ENCODE measurements at places on chromosomes 1 and 21. TPM values are rescaled to one million over a fixed set of nuclear protein-coding genes. Genes with fewer than 3 reads are reported as not detected.
A peak's percentile ranks its signal among the peaks of the same experiment; 100 is the strongest.

Gene CD1B
- total RNA-seq: not detected

Gene HCN3
- 2.7 TPM for total RNA-seq

Gene LCE1D
- not detected for total RNA-seq

Gene PGLYRP3
- not detected for total RNA-seq

Gene IL23R
- not detected for total RNA-seq

Gene TCHHL1
- not detected for total RNA-seq

Gene CLCNKA
- total RNA-seq: 0.24 TPM

DNA sequence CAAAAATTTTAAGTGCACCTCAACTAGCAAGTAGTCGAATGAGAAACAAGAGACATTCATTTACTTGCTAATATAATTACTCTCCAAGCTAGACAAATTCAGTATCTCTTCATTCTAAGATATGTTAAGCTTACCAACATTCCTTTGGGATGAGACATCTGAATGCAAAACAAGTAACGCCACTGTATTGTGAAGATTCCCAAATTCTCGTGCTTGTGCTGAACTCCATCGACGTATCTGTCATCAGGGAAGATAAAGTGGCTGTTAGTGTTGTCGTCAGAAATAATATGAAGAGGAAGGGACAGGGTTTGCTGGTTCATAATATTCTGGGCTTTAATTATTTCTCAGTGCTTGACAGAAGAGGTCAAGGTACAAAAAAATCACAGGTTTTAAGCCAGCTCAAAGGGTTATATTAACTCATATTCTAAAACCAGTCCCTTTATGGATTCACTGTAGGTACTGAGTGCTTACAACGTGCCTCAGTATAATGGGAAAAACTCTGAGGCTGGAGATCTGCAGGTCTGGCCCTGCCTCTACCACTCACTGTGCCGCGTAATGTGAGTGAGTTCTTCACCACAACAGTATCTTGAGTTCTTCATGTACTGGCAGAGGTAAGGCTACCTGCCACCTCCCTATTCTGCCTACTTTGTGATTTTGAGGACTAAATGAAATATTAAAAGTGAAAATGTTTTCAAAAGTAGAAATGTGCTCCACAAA lies 42.0 kb downstream of the PCSK9 start:
- DNase-seq: no peak

GRCh38 chr1:220113136-220113695 lies 19.3 kb downstream of the IARS2 start:
- no peak for DNase-seq

GRCh38 chr1:227885135-227885647 lies 62.5 kb downstream of the WNT9A start:
- DNase-seq: peak; percentile 13

GRCh38 chr1:51415963-51416362 lies 85.6 kb upstream of the TTC39A start:
- DNase-seq: no peak

- no peak for DNase-seq
Measured at GRCh38 chr1:64624218-64624713, 120.6 kb upstream of the RAVER2 start.

- DNase-seq: no peak
Measured at GRCh38 chr1:248316796-248317195, 7.6 kb downstream of the OR2M7 start.

- DNase-seq: no peak
Measured at GRCh38 chr1:210915890-210916507, 217.9 kb downstream of the KCNH1 start.

DNA sequence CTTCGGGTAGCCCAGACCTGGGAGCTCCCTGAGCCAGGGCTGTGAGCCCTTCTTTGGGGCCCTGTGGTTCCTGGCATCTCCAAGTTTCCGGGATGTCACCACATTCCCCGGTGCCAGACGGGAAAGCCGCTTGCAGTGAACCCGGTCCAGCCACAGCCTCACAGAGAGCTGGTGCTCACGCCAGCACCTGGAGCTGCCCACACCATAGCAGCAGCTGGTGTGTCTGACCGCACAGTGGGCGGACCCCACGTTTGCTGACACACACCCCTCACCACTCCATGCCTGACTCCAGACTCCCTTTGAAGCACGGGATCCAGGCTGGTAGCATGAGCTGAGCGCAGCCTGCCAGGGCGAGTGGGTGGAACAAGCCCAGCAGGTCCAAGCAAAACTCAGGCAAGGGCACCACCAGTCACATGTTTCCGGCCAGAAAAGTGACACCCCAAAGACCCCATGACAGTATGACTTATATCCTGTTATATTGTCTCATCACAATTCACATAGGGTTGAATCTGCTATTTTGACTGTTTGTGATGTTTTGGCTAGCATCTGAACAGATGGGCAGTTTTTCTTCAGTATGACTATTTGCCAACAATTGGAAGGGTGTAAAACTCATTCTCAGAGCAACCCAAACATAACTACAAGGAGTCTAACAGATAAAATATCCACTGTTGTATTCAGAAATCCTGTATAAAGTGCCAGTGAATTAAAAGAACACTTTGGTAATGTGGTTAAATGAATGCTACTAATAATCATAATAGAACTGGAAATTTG lies 285.4 kb downstream of the SMYD3 start:
- DNase-seq: no peak

GRCh38 chr1:184463680-184464079 lies 76.9 kb downstream of the C1orf21 start:
- DNase-seq: no peak

DNA sequence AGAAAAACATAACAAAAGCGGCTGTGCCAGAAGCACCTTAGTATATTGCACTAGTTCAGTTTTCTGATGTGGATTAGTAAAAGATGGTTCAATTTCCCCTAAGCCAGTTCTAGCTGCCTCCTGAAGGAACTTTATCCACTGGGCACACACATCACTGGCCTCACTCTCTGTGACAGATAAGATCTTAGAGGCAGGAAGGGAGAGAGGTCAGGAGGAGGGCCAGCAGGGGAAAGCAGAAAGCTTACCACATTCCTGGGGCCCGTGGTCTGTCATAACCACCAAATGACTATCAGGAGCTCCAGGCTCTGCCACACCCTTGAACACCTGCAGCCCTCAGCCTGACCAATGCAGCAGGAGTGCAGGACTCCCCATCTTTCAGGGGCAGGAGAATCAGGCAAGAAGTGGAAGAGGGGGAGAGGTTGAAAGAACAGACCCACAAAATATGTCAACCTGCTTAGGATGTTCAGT lies 37.8 kb downstream of the LRRC71 start:
- DNase-seq: no peak

GRCh38 chr1:160004001-160004400 lies 27.8 kb downstream of the PIGM start:
- no peak for DNase-seq

GRCh38 chr21:16040601-16041000 lies 310.8 kb downstream of the USP25 start:
- no peak for DNase-seq

DNA sequence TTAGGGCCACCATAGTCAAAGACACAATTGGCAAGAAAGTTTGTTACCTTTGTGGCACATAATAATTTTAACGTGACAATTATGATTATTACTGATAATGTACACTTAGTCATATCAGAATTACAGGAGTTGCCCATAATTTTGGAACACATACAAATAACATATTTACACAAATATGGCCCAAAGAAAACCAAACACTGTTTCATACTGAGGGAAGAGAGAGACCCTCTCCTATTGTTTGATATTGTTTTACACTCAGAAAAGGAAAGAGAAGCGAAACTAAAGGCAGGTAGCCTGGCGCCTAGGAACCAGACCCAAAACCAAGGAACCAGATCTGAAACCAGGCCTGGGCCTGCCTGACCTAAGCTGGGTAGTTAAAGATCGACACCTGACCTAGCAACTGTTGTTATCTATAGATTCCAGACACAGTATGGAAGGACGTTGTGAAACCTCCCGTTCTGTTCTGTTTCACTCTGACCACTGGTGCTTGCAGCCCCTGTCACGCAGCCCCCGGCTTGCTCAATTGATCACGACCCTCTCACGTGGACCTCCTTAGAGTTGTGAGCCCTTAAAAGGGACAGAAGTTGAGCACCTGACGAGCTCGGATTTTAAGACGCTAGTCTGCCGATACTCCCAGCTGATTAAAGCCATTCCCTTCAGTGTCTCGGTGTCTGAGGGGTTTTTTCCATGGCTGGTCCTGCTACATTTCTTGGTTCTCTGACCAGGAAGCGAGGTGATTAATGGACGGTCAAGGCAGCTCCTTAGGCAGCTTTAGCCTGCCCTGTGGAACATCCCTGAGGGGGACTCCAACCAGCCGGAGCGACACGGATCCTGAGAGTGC lies 27.9 kb downstream of the C1orf115 start:
- DNase-seq: no peak

DNA sequence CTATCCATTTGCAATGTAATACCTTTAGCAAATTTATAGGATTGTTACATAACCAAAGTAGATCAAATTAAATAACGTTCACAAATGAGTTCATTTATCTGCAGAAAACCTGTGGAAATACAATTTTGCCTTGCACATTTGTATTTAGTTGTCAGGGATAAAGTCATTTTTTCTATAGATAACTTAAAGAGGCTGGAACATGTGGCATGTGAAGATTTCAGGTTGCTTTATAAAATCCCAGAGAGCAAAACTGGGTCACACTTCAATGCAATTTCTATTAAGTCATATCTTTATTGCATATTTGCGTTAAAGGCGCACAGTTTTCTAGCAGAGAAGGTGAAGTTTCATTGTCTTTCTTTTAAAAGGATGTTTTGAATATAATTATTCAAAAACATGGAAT lies 342.4 kb downstream of the USP25 start:
- DNase-seq: no peak

GRCh38 chr1:88191917-88192316 lies 492.2 kb upstream of the PKN2 start:
- DNase-seq: no peak

DNA sequence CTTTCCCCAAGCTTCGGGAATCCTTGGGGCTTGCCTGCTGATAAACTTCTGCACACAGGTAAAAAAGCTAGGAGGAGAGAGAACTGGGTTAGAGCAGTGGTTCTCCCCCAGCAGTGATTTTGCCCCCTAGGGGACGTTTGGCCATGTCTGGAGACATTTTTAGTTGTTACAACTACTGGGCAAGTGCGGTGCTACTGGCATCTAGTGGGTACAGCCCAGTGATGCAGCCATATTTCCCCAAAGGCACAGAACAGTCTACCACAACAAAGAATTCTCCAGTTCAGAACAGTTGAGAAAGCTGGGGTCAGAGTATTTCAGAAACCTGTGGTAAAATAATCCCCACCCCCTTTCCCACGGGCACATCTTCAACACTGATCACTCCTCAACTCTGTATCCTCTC lies 41.3 kb downstream of the LRRC71 start:
- no peak for DNase-seq

- peak; percentile 31 for DNase-seq
Measured at GRCh38 chr1:29237129-29237821, 953 bp downstream of the PTPRU start.

DNA sequence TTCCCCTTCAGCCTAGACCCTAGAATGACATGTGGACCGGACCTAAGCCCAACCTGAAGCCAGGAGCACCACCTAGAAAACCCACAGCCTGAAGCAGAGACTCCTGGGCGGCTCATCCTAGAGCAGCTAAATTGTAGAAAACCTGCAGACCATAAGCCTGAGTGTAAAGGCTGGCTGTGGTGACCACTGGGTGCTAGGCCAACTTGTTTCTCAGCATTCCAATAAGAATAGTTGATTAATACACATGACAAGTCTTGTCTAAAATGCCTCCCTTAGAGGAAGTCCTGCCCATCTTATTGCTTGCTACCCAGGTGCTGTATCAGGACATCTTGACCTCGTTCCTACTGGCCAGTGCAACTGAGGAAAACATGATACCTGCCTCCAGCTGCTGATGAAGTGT lies 23.3 kb upstream of the CASQ2 start:
- DNase-seq: no peak

- DNase-seq: no peak
Measured at GRCh38 chr21:39513735-39514134, 62.0 kb downstream of the SH3BGR start.

DNA sequence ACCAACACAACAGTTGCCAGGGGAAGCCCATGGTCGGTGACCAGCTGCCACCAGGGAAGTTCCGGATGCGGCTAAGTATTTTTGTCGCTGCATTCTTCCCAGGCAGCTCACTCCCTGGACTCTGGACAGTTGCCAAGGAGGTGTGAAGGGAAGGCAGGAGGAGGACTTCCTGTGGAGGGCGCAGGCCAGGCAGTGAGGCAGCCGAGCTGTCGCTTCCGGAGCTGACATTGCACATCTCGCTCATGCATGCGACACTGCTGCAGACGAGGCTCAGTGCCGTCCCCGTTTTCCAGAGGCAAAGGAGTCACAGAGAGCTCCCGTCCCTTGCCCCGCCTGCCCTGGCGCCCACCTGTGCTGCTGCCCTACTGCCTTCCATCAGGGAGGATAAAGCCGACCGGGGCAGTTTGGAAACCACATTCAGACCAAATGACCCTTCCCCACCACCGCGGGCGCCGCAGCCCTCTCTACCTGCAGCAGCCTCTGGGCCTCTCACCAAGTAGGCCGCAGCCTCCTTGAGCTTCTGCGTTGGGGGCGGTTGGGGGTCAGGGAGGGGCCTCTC lies 81.4 kb downstream of the NENF start:
- no peak for DNase-seq

DNA sequence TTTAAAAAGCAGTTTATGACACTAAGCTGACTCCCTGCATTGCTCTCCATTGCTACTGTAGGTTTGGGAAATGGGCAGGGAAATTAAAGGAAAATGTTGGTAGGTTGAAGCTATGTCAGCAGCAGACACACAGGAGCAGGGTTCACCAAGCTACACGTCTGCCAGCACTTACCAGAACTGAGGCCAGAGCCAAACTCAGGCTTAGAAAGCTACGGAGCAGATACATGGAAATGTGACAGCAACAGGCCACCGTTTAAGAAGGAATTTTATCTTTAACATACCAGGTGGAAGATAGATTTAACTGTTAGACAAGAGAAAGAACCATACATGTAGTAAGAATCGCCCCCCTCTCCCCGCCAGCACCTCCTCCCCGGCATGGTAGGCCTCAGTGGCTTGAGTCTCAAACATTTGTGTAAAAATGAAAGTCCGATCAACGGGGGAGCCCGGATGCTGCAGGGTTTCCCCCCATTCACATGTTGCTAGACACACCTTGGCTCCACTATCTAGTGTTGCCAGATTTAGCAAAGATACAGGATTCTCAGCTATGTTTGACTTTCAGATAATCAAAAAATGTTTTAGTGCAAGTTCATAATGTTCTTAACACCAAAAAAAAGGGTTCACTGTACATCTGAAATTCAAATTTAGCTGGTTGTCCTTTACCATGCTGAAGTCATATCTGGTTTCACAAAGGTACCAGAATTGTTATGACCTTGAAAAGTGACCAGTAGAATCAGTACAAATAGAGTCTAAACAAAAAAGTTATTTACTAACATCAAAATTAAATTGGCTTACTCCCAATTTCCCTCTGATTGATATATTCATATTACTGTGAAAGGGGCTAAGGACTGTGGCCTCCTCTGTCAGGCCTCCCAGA lies 6.7 kb downstream of the OR2T11 start:
- DNase-seq: no peak

DNA sequence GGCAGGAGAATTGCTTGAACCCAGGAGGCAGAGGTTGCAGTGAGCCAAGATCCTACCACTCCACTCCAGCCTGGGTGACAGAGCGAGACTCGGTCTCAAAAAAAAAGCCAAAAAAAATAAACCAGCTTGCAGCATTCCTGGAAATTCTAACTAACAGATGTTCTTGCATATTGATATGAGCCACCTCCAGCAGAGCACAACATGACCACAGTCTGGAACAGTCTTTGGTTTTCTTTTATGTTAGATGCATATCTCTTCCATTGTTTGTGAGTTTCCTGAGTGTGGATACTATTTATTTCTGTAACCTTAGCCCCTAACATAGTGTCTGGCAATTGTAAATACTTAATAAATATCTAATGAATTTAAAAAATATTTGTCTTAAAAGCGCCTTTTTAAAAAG lies 23.9 kb downstream of the IFNAR1 start:
- no peak for DNase-seq

Measured in activated B cell treated with CpG ODN at 0.5 μM for 24 hours (primary cell).